ENCODE measurements at places on chromosomes 1 and 21. TPM values are rescaled to one million over a fixed set of nuclear protein-coding genes. Genes with fewer than 3 reads are reported as not detected.
A peak's percentile ranks its signal among the peaks of the same experiment; 100 is the strongest.

DNA sequence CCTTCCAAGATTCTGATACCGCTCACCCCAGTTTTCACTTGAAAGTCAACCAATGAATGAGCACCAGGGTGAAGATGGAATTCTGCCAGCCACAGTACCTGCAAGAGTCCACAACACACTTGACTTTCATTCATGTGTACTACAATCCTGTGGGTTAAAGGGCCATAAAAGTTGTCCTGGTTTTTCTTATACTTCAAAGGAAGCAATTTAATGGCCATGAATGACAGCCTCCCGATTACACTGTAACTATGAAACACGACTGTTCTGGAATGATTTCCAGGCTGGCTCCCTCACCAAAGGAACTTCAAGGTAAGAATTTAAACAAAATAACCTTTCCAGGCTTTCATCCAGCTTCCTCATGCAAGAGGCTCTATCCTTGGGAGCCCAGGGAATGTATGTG is 502.8 kb downstream of the SMYD3 start:
- peak; percentile 49 for DNase-seq

DNA sequence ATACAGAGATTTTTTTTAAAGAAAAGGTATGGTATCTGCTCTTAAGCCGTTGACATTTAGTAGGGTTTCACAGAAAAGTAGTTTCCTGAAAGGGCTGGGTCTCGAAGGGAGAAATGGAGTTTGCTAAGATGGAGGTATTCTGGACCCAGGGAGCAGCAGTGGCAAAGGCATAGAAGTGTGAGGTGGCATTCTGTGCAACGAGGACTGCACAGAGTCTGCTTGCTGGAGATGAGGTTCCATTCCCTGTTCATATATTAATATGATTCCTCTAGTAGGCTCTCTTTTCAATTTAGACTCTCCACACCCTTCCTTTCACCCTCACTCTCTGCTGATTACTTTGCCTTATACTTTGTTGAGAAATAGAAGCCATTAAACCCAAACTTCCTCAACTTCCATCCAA is 38.5 kb upstream of the PODN start:
- DNase-seq, result no peak

The KAZN gene
- 43.2 TPM for polyA plus RNA-seq

The GNG4 gene
- polyA plus RNA-seq, result 3.4 TPM

The UBE2U gene
- not detected for polyA plus RNA-seq

DNA sequence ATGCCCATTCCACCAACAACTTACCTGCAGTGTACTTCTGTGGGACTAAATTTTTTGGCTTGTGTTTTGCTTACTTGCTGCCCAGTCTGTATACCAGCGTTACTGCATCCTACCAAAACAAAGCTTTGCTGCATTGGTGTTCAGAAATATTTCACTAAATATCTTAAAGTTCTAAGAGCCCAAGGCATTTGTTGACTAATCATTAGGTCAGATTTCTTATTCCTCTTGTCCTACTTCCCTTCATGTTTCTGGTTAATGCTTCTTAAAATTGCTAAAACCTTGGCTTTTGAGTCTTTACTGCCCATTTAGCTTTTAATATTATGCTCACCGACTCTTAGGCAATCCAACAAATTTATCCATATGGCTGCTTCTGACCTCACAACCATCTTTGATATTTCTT is 161.8 kb downstream of the DPYD start:
- DNase-seq, result no peak

DNA sequence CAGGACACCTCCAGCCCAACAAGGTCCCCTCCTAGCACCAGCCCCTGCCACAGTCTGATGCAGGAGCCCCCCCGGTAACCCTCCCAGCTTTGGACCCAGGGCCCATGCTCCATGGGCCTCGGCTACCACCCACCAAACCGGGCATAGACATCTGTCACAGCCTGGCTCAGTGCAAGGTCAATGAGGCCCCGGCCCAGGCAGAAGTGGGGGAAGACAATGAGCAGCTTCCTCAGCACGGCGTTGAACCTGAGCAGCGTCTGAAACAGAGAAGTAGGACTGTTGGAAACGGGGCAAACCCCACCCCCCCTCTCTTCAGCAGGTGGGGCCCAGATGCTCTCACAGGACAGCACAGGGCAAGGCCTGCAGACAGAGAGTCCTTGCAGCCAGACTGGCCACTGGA is 101.9 kb upstream of the GCLM start:
- DNase-seq, result no peak

The CYYR1 gene
- polyA plus RNA-seq, result 71.2 TPM

- DNase-seq, result no peak
These were observed 12.5 kb downstream of the BPNT1 start for GRCh38 chr1:220076861-220077762.

DNA sequence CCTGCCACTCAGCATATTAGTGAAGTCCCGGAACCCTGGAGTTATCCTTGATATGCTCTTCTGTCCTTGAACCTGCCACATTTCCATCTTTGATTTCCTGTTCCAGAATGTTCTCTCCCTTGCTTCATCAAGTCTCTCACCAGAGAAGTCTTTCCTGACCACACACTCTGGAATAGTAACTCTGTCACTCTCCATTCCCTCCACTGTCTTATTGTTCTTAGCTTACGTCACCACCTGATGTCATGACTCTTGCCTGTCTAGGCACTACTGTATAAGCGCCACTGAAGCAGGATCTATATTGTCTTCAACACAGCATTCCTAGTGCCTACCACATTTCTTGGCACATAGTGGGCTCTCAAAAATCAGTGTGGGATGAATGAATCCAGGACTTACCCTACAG is 65.4 kb upstream of the SMYD2 start:
- no peak for DNase-seq

DNA sequence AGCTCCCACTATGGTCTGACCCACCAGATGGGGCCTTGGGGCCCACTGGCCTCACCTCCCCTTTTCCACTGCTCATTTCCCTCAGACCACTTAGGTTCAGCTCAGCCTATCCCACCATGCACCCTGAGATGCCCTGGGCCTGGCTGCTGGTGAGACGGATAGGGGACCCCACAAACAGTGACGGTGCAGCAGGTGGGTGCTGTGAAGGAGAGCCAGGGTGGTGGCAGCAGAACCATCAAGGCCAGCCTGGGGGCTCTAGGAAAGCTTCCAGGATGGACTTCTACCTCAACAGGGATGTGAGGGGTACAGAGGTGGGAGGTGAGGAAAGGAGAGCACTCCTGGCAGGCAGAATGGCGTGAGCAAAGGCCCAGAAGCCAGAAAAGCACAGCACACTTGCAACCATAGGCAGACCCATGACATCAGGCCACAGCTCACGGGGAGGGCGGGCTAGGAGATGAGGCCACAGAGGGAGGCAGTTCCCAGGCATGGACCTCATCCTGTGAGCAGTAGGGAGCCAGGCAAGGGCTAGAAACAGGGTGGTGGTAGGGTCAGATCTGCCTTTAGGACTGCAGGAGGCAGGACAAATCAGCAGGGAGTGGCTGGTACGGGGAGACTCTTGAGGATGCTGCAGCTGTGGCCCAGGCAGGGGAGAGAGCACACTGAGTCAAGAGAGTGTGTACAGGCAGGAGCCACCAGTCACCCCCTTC is 23.1 kb downstream of the CYB5RL start:
- DNase-seq, result no peak

DNA sequence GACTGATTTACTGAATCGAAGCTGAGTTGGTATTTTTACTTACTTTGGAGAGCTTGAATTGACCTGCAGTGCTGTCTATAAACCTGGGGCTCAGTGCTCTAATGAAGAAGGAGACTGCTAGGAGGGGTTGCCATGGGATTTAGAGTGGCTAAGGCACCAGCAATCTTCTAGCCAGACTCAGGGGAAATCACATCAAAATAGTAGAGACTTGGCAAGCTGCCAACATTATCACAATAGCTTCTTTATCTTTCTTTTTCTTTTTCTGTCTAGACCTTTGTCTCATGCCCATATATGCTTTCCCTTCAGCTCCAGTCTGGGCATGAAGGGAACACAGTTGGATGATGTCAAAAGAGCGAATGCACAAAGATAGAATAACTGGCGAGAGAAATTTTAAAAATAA is 301.1 kb upstream of the DPYD start:
- no peak for DNase-seq

- DNase-seq, result no peak
These were observed 1382.9 kb downstream of the MRPL39 start for GRCh38 chr21:24224422-24224821.

GRCh38 chr1:186206048-186206570 is 168.9 kb downstream of the TPR start:
- no peak for DNase-seq

GRCh38 chr1:158366783-158367182 is 13.1 kb downstream of the CD1E start:
- no peak for DNase-seq
